ENCODE measurements at places on chromosomes 1 and 21.

- DNase-seq = no peak
These were observed 246.4 kb upstream of the NR5A2 start for GRCh38 chr1:199780948-199781670.

DNA sequence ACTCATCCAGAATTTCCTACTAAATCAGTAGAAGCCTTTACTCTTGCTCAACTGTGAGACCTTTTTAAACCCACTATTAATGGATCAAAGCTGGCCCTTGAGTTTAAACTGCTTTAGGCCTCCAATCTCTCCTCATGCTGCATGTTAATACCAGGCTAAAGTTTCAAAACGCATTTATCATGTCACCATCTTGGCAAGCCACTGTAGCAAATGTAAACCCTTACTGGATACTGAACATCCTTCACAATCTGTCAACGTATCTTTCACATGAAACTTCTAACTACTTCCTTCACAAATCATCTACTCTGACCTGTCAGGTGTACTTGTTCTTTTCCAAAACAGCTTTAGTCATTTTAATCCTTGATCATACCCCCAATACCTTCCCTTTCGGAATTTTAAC, 3.0 kb downstream of the PAXBP1 start:
- no peak for DNase-seq

DNA sequence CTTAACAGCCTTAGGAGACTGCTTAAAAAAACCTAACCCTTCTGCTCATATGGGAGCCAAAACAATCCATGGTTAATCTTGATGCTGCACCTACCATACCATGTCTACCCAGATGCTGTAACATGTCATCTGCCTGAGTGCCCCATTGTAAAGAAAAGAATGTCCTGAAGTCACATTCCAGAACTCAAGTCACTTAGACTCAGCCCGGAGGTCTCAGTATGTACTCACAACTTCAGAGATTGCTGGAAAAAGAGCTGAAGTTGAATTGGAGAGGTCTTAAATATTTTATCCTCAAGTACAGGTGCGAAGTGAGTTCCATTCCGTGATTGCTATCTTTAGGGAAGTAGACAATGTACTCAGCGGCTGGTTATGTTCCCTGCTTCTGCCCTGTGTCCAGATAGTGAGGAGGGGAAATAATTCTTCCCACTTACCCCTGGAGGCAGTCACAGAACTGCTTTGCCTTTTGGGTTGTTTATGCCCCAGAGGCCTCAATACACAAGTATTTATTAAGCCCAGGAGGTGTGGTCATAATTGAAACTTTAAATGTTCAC, 57.5 kb upstream of the HOOK1 start:
- DNase-seq = no peak

DNA sequence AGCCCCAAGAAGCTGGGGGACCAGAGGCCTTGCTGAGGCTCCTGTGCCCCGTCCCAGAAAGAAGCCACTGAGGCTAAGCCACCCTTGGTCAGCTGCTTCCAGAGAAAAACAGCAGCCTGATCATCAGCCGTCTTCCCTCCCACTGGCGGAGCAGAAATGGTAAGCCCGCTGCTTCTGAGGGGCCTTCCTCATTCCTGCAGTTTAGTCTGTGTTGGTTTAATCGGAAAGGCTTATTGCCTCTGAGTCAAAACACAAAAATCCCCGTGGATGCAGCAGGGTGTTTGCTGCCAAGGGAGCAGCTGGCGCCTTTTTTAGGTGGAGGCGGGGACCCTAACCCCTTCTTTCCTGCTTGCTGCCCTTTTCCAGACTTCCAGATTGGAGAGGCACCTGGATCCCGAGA, 33.9 kb downstream of the SPSB1 start:
- no peak for DNase-seq

DNA sequence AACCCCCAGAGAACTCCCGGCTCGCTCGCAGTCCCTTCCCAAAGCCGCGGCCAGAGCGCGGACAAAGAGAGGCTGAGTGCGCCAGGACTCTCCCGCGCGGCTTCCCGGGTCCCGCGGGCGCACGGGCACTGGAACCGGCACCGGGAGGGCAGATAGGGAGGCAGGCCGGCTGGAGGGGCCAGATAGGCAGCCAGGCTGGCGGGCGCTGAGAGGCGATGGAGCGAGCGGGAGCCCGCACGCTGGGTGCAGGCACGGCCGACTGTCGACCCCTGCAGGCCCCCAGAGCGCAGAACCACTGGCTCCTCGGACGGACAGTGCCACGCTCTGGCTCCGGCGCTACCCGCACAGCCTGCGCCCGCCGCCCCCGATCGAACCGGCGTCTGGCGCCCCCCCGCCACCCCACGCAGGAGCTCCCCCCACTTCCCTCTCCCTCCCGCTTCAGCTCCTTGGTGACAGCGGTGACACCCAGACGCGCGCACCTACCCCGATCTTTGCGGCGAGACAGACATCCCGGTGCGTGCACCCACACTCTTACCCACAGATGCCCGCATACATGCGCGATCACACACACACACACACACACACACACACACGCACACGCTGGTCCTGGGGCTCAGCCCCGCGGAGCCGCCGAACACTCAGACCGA, 534 bp downstream of the SLC6A9 start:
- no peak for DNase-seq

GRCh38 chr1:226310245-226310540, 1.2 kb upstream of the LIN9 start:
- DNase-seq = no peak

DNA sequence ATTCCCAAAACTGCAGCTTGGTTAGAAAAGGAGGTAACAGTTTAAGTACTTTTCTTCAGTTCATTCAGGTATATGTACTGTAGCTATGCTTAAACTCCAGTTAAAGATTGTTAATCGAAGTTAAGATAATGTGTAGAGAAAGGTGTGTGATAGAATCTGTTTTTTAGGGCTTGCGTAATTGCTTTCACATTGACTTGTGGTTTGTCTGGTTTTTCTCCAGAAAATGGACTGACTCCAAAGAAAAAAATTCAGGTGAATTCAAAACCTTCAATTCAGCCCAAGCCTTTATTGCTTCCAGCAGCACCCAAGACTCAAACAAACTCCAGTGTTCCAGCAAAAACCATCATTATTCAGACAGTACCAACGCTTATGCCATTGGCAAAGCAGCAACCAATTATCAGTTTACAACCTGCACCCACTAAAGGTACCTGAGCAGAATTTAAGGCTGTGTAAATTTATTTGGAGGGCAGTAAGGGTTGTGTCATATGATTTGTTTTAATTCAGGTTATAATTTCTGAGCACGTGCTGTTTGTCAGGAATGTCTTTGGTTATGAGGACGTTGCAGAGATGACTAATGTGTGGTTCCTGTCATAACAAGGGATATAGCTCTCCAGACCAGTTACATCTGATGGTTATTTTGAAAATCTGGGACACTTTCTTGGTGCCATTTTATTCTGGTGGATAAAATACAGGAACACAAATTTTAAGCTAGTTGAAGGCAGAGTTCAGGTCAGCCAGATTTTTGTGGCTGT, 26.0 kb downstream of the ATF6 start:
- no peak for DNase-seq

DNA sequence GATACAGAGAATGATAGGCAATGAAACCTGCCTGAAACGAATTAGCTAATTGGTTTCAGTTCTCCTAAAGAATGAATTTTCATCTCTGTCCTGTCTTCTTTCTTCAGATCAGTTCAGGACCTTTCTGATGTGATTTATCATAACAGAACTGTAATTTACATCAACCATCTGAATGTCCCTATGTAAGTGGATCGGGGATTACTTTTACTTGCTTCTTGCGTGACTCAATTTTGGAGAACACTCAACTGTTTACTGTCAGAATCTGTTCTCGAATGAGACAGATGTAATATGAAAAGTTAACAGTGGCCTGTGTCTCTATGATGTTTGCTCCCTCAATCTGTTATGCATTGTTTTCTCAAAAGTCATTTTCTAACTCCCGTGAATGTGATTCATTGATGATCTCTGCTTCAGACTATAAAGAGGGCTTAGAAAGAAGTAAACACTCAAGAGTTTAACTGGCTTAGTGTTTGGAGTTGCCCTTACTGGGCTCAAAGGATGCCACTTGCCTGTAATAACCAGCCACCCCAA, 111.0 kb downstream of the GABPA start:
- no peak for DNase-seq

DNA sequence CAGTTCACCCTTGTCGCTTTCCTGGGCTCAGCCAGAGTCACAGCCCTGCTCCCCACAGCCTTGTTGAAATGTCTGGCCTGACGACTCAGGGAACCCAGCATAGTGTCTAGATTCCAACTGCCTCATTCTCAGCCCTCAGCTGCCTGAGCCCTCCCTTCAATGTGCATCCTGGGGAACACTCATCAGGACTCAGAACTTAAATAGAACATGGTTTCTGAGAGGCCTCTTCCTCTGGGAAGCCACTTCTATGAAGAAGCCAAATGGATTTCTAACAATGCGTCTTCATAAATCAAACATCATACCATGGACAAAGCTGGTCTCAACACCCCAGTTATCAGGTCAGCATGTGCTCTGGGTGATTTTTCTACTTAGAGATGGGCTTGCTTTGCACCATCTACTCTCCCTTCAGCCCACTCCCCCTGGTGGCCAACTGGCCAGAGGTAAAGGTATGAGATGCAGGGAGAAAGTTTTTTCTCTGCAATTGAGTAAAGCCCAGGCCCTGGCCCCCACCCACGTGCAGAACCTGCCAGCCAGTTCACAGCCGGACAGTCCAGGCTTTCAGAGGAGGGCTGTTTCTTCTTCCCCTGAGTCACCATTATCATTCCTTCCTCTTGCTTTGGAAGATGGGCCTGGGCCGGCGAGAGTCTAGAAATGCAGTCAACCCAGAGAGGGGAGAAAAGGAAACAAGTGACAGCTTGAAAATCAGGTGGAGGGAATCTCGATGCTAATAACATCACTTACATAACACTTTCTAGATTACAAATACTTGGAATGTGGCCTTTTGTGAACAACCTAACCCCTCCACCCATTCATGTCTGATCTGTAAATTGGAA, 32.1 kb downstream of the CD244 start:
- peak; percentile 59 for DNase-seq

GRCh38 chr1:31752952-31753475, 11.1 kb downstream of the ADGRB2 start:
- DNase-seq = no peak

DNA sequence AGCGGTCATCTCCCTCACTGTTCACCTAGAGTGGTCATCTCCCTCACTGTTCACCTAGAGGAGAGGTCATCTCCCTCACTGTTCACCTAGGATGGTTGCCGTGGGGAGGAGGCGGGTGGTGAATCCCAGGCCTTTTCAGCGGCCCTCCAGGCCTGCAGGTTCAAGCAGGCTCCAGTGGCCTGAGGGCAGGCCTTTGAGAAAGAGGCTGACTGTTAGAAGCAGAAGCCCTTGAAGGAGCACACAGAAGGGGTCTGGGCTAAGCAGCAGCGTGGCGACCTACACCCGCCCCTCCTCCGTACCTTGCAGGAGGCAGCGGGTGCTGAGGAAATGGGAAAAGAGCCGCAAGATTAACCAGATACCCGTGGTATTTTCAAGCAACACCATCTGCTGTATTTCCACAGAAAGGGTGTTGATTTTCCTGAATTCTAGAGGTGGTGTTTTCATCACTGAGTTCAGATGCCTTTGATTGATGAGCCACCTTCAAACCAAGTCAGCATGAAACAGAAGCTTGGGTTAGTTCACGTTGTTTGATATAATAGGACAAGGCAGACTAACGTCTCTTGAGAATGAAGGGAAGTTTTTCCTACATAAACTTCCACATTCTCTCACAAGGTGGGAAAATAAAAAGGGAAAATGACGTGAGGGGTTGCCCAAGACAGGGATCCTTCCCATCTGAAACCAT, 289.5 kb downstream of the KIF26B start:
- DNase-seq = no peak

GRCh38 chr1:246566813-246567645, 773 bp downstream of the CNST start:
- no peak for DNase-seq

DNA sequence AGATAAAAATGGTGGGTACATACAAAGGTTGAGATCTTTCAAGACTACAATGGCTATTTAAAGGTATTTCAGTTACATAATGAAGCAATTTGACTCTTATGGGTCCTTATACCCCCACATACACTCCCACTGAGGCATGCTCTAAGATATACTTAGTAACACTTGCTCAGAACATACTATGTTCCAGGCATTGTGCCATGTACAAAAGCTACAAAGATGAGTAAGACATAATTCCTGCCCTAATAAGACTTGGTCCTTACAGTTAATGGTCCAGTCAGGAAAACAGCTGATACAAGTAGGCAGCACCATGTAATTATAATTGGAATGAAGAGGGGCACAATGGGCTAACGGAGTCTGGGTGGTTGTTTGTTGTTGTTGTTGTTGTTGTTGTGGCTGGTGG, 166.7 kb upstream of the BEND5 start:
- no peak for DNase-seq

Measured in activated naive CD4-positive, alpha-beta T cell (primary cell).